ENCODE measurements at places on chromosomes 5 and 9.

DNA sequence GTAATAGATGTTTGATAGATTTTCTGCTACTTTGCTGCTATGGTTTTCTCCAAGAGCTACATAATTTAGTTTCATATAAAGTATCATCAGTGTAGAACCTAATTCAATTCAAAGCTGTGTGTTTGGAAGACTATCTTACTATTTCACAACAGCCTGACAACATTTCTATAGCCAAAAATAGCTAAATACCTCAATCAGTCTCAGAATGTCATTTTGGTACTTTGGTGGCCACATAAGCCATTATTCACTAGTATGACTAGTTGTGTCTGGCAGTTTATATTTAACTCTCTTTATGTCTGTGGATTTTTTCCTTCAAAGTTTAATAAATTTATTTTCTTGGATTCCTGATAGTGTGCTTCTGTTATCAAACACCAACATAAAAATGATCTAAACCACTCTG lies 35.1 kb upstream of the CCDC152 start:
- no peak for DNase-seq

GRCh38 chr5:81638471-81638870 lies 112.4 kb downstream of the SSBP2 start:
- no peak for DNase-seq

DNA sequence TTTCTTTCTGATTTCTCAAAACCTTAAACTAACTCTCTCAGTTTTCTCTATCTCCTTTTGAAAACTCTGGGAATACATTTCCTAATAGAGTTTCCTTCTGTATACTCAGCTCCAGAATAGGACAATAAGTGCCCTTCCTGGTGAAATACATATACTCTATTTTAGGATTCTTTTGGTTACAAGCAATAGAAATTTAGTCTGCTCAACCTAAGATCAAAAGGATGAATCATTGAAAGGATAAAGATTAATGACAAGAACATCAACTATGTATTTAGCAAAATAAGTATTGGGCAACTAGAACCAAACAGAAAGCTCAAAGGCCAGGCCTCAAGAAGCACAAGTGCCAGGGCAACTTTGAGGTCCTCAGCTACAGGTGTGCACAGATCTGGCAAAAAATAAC lies 127.1 kb downstream of the ADAMTSL1 start:
- no peak for DNase-seq

DNA sequence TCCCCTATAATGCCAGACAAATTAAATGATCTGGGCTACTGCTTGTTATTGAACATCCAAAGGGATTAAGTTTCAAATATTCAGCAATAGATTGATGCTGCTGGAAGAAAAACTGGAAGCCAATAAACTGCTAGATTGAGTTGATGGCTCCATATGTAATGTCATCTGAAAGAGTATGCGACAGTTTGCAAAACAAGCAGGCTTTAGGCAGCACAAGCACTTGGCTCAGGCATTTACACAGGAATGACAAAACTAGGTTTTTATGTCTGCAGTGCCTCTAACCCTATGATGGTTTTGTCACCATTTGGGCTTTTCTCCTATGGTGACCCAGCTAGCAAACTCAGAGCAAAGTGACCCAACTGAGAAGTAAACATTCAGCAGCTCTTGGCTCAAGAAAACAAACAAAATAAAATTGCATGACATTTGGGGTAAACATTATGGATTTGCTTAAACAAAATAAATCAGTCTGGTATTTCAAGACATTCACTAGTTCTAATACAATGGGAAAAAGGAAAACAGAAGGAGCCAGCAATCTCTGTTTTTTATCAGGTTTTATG lies 978.5 kb downstream of the DTWD2 start:
- no peak for DNase-seq

DNA sequence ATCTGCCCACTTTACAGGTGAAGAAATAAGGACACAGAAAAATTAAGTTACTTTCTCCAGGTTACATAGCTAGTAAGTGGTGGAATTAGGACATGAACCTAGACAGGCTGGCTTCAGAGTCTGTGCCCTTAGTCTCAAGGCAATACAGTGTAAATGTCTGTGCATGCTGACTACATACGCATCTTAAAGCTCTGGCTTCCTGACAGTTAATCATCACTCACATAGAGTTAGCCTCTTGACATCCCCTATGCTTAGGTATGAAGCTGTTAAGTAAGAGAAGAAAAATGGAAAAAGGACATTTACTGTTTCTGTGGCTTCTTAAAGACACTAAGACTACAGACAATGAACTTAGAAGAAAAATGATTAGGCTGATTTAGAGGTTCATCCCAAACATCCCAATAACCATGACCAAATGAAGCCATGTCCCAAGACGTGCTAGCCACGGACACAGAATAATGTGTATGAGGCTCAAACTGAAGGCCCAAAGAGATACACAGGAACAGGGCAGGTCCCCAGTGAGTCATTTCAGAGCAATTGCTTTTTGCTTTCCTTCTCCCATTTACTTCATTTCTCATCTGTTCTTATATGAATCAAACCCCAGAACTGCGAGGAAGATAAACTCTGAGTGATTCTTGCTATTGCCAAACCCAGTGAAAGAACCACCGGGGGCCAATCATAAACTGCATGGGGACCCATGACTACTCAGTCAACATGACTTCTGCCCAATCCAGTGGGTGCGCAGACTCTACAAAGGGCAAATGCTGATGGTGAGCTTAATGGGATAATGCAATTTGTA lies 100.0 kb upstream of the IFNK start:
- no peak for DNase-seq

- no peak for DNase-seq
Measured at GRCh38 chr9:94911211-94911610, 184.7 kb downstream of the AOPEP start.

DNA sequence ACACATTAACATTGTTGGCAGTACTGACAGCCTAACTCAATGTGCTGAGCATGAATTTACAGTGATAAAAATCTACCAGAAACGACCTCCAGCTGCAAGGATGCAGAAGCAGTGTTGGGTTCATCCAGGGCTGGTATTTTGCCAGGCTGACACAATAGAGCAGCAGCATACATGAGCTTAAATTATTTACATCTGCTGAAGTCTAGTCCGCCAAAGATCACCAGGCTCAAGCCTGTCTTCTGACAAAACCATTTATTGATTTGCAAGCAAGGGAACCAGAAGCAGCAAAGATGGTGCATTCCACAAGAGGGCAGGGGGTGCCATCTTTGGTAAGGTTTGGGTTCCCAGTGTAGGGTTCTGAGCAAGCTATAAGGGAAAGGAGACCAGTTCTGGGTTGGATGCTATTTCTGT lies 8.7 kb upstream of the C5orf34 start:
- DNase-seq, result no peak

- no peak for DNase-seq
Measured at GRCh38 chr9:112755016-112755427, 4.5 kb downstream of the SNX30 start.

DNA sequence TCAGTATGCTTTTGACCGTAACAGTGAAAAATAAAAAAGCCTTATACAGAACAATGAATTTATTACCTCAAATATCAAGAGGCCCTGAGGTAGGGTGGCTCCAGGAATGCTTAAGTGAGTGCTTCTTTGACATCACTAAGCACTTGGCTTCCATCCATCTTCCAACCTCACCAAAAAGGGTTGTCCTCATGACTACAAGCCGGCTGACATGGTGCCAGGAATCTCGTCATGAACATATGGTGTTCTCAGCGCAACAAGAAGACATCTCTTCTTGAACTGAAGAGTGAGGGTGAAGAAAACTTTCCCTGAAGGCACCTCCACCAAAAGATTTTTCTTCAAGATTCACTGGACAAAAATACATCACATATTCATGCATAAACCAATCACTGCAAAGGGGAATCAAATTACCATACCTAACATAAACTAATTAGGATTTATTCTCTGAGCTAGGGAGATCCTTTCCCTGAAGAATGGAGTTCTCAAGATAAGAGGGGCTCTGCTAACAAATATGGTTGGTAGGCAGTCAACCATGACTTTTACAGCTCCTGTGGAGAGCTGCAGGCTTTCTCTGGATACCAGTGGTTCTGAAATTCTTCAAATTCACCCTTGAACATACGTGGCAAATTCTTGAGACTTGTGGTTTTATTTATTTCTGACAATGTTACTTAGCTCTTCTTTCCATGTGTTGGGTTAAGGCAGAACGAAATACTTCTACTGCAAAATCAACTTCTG lies 49.5 kb downstream of the AGXT2 start:
- no peak for DNase-seq

- DNase-seq, result no peak
Measured at GRCh38 chr9:123235448-123235847, 32.9 kb downstream of the STRBP start.

DNA sequence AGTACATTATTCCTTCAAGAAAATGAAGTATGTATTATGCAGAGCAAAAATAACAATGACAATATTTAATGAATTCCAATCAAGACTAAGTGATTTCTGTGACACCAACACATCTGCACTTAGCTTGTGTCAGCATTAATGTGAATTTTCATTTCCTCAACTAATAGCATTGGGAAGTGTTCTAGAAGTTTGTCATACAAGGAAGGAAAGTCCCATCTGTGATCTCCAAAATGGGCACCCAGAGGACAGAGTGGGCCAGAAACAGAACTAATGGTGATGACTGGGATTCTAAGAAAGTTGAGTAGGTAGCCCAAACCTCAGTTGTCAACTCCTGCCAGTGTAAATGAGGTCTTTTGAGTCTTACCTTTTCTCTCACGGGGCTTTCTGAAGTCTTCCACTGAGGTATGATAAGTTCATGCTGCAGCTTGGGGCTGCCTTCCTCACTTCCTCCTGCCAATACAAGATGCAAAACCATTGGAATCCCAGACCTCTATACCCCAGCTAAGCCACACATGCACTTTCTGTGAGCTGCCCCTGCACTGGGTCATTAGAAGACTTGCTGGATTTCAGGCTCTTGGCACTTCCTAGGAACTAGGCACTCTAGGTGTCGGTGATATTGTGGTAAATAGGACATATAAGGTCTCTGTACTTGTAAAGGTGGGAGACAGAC lies 4.9 kb downstream of the ADAM19 start:
- DNase-seq, result no peak

All from SIG-M5 (cell line).